ENCODE measurements at places on chromosomes 11 and 22.

DNA sequence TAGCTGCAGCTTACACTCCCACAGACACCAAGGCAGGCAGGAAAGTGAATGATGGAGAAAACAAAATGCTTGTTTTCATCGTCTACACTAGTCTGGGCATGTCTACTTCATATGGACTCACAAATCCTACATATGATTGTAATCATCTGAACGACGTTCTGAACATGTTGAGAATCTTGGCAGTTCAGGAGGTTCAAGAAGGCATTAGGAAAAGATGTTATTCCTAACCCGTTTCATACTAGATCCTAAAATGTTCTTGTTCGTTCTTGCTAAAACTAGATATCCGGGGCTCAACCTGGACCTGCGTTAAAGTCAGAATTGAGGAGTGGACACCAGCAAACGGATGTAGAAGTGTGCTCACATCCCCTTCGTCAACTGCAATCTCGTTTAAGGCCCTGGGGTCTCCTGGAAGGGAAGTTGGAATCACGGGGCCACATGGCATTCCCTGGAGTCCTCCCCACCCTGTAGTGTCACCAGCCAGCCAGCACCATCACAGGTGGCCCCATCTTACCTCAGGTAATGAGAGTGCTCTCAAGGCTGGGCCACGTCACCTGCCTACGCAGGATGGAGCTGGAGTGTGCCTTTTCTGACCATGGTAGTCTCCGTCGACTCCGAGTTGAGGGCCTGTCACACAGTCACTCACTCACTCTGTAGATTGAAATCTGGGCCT, 37.3 kb downstream of the C11orf58 start:
- DNase-seq = no peak

DNA sequence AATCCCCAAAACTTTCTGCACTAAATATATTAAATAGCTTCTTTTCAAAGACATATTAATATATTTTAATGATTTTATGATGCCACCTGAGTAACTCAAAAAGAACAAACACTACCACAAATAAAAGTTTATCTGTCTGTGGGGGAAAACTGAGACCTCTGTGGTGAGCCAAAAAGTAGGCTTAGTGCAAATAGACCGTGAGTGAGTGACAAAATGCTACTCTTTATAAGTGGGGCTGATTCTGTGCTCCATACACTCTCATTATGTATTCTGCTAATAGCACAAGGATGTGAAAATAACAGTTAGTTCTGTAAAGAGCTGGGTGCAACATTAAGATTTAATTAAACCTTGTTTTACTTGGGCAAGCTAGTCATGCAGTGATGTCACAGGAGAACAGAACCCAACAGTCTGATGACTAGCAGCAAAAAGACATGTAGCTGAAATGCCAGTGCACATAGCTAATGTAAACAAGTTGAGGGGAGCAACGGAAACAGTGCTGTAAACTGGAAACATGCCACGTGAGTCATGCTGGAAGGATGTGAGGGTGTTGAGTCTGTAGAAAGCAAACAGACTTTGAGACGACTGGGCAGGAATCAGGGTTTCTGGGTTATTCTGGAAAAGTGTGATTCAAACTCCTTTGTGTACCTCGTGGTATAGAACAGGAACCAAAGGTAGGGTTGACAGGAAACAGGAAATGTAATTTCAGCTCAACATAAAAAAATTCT, 1130.4 kb downstream of the LRRC4C start:
- no peak for DNase-seq

DNA sequence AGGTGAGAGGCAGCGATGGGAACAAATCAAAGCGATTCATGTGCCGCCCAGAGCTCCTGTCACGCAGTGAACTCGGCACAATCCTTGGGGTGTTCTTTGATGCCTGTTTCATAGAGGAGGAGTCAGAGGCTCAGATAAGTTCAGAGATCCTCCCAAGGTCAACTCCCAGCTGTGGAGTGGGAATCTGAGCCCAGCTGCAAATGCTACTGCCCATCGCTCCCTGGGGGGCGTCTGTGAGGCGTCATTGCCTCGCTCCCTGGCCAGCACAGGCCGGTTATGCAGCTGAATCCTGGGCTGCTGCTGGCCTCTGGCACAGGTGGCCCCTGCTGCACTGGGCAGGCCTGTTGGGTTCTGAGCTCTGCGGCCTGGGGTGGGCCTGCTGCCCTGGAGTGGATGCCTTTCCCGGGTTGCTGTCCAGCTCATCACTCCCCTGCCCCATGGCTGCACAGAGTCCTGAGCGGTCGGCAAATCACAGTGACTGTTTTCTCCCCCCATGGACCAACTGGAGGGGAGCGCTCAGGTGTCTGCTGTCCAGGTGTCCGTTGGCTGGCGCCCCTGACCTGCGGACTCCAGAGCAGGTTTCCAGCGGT, 36.3 kb upstream of the SHISAL1 start:
- no peak for DNase-seq

GRCh38 chr11:69511358-69512055, 30.0 kb downstream of the LINC01488 start:
- DNase-seq = no peak

- no peak for DNase-seq
Measured at GRCh38 chr11:62401356-62401755, 17.5 kb upstream of the SCGB1A1 start.

- no peak for DNase-seq
Measured at GRCh38 chr11:102423936-102424335, 28.6 kb downstream of the TMEM123 start.

GRCh38 chr11:31702966-31703365, 108.2 kb downstream of the PAX6 start:
- no peak for DNase-seq

- no peak for DNase-seq
Measured at GRCh38 chr11:125180413-125181305, 16.1 kb downstream of the PKNOX2 start.

- DNase-seq = no peak
Measured at GRCh38 chr11:22640862-22641261, 15.2 kb upstream of the FANCF start.
